ENCODE measurements at places on chromosomes 11 and 22. TPM values are rescaled to one million over a fixed set of nuclear protein-coding genes. Genes with fewer than 3 reads are reported as not detected.
A peak's percentile ranks its signal among the peaks of the same experiment; 100 is the strongest.

The PHF21B gene
- total RNA-seq = 0.24 TPM

The AHNAK gene
- total RNA-seq = 636 TPM

The SCGB1A1 gene
- 397 TPM for total RNA-seq

The OR56A1 gene
- total RNA-seq = not detected

The PYGM gene
- 1.3 TPM for total RNA-seq

The SPON1 gene
- total RNA-seq = 83.2 TPM

The ARHGAP8 gene
- 23.4 TPM for total RNA-seq

The CARD18 gene
- total RNA-seq = not detected

- no peaks in the 10 kb centered on the region for H3K36me3 ChIP-seq
- peak overlapping the region; percentile 21 for H3K4me3 ChIP-seq
- no peak for DNase-seq
Observed at GRCh38 chr11:35420371-35420770, 1.0 kb upstream of the SLC1A2 start.

DNA sequence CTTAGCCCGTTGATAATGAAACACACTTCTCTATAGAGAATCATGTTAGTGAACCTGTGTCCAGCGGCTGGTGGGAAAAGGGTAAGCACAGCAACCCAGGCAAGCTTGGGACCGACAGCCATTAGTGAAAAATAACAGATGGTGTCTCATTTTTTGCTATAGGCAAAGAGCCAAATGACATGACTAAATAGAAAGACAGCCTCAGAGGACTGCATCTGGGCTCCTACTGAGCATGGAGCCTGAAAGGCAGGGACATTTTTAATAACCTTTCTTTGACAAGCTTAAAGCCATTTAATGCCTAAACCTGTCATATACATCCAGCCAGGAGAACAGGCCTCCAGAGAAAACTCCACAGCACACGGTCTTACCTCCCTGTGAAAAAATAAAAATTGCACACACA, 67.0 kb downstream of the FANCF start:
- H3K36me3 ChIP-seq = no peaks in the 10 kb centered on the region
- H3K4me3 ChIP-seq = no peak overlapping the region
- H3K4me1 ChIP-seq = no peaks in the 10 kb centered on the region
- H3K27me3 ChIP-seq = no peaks in the 10 kb centered on the region

GRCh38 chr11:35293035-35293434, 126.3 kb downstream of the SLC1A2 start:
- no peaks in the 10 kb centered on the region for H3K27me3 ChIP-seq
- H3K27ac ChIP-seq = no peak overlapping the region
- H3K36me3 ChIP-seq = no peaks in the 10 kb centered on the region
- no peak for DNase-seq
- peaks cover 7% of the 10 kb centered on the region for H3K4me1 ChIP-seq

GRCh38 chr11:84292006-84292405, 1005.8 kb upstream of the CCDC90B start:
- peak; percentile 43 for DNase-seq
- H3K27ac ChIP-seq = no peak overlapping the region
- H3K4me3 ChIP-seq = no peak overlapping the region
- no peaks in the 10 kb centered on the region for H3K27me3 ChIP-seq
- H3K36me3 ChIP-seq = no peaks in the 10 kb centered on the region

DNA sequence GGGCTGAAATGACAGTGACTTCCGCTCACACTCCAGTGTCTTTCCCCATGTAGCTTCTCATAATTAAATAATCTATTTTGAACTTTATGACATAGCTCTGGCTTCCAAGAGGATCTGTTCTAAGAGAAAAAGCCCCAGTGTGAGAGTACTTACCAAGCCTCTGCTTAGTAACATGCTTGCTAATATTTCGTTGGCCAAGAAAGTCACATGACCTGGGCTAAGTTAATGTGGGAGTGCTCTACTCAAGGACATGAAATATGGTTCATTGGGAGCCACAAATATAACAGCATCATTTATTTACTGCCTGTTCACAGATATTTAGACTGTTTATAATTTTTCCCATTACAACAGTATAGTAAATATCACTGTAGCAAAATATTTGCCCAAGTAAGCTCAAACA, 42.5 kb downstream of the CCDC73 start:
- H3K27me3 ChIP-seq = no peaks in the 10 kb centered on the region
- H3K4me1 ChIP-seq = no peaks in the 10 kb centered on the region
- H3K27ac ChIP-seq = no peak overlapping the region
- no peak overlapping the region for H3K4me3 ChIP-seq

DNA sequence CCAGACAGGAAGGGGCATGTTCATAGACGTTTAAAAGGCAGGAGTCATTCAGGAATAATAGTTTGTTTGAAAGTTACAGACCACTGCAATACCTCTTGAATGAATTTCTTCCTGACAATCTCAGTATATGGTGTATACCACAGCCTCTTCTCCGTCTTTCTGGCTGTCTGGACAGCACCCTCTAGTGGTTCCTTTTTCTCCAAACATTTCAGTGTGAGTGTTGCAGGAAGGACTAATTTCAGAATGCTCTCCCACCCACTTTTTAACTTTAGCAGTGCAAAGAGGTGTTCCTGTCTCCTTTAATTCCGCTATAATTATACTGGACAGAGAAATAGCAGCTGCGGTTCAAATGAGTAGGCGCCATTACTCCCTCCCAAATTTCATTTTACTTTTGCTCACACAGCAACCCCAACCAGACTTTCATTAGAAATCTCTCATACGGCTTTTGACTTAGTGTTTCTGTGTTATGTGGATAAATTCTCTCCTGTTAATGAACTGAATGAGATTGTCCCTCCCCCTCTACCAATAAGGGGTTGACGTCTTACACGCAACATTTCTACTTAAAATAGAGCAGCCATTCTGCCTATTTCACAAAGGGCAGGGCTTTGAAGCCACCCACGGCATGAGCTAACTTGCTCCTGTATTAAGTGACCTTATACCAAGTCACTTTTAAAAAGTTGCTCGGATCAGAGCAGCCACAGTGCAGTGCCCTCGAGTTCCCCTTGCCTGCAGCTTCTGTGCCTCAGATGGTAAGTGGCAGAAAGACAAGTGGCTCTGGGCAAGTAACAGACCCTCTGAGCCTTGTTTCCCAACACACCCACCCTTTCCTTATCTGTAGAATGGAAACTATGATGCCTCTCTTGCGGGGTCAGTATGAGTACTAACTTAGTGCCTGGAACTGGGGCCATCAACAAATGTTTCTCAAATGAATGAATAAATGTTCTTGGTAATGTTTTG, 368.6 kb downstream of the OPCML start:
- H3K4me3 ChIP-seq = no peak overlapping the region
- H3K27me3 ChIP-seq = no peaks in the 10 kb centered on the region
- H3K36me3 ChIP-seq = no peaks in the 10 kb centered on the region
- H3K27ac ChIP-seq = no peak overlapping the region
- no peaks in the 10 kb centered on the region for H3K4me1 ChIP-seq

DNA sequence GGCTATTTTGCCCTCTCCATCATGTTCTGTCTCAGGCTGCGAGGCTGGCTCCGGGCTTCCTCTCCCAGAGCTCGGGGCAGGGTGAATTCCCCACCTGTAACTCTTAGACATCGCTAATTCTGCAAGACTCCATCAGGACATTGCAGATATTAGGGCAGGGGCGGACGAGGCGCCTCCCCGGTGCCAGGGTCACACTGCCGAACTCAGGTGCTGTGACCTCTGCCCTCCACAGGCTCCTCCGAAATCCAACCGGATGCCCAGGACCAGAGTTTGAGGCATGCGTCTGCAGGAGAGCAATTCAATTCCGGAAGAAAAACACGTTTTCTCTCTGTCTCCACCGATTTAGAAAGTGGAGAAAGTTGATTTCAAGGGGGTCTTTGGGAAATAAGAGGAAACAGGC, 542.7 kb downstream of the BRD1 start:
- H3K4me1 ChIP-seq = no peaks in the 10 kb centered on the region
- H3K27me3 ChIP-seq = peaks cover 83% of the 10 kb centered on the region
- H3K27ac ChIP-seq = no peak overlapping the region
- no peak overlapping the region for H3K4me3 ChIP-seq
- no peaks in the 10 kb centered on the region for H3K36me3 ChIP-seq

DNA sequence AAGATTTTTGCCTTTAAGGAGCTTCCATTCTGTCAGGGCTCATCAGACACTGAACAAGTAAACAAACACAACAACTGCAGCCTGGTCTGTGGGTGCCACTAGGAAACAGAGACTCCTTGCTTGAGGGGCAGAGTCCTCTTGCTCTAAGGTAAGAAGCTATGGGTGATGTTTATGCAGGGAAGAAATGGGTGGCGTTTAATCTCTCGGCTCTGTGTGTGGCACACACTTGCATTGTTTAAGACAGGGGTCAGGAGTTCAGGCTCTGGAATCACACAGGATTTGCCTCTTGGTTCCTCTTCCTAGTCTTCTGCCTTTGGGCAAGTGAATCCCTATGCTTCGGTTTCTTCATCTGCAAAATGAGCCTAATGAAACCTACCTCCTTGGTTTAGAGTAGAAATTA, 90.3 kb downstream of the PRR5L start:
- H3K4me1 ChIP-seq = peaks cover 33% of the 10 kb centered on the region
- no peaks in the 10 kb centered on the region for H3K27me3 ChIP-seq

DNA sequence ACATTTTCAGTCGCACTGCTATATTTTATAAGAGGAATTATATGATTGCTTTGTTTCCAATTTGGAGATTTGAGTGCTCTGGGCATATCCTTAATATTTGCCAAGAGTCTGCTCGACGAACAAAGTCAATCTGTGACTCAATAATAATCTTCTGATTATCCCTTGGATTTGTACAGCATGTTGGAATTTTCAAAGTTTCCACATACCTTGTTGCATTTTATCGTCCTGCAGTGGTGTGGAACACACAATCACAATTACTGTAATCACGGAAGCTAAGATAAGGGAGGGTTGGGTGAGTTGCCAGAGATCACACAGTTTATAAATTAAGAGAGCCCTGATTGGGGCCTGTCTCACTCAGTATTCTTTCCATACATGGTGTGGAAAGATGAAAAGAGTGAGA, 189.3 kb downstream of the GUCY1A2 start:
- no peaks in the 10 kb centered on the region for H3K27me3 ChIP-seq
- no peaks in the 10 kb centered on the region for H3K36me3 ChIP-seq
- H3K27ac ChIP-seq = no peak overlapping the region
- H3K4me1 ChIP-seq = no peaks in the 10 kb centered on the region
- DNase-seq = no peak

GRCh38 chr11:72425053-72425980, 9.0 kb downstream of the CLPB start:
- no peaks in the 10 kb centered on the region for H3K27me3 ChIP-seq
- no peak for DNase-seq
- peak overlapping the region; percentile 33 for H3K27ac ChIP-seq
- no peak overlapping the region for H3K4me3 ChIP-seq
- no peaks in the 10 kb centered on the region for H3K36me3 ChIP-seq

DNA sequence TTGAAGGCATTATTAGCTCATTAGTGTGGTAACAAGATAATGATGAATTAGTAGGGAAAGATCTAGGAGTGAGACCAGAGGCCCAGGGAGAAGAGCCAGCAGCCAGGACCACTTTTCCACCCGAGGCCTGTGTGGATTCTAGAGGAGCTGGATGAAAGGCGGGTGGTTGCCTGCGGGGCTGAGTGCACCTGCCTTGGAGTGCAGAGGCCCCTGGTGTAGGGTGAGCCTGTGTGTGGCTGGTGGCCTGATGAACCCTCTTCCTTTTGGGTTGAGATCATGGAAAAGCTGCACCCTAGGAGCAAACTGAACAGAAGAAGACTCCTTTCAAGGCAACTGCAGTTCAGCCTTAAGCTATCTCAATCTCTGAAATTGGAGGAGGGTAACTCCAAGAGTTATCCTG, 5.9 kb upstream of the TP53AIP1 start:
- H3K27me3 ChIP-seq = no peaks in the 10 kb centered on the region
- no peak overlapping the region for H3K27ac ChIP-seq
- no peaks in the 10 kb centered on the region for H3K4me1 ChIP-seq
- no peaks in the 10 kb centered on the region for H3K36me3 ChIP-seq
- no peak for DNase-seq
- H3K4me3 ChIP-seq = no peak overlapping the region
